ENCODE measurements at places on chromosomes 16 and 17.

DNA sequence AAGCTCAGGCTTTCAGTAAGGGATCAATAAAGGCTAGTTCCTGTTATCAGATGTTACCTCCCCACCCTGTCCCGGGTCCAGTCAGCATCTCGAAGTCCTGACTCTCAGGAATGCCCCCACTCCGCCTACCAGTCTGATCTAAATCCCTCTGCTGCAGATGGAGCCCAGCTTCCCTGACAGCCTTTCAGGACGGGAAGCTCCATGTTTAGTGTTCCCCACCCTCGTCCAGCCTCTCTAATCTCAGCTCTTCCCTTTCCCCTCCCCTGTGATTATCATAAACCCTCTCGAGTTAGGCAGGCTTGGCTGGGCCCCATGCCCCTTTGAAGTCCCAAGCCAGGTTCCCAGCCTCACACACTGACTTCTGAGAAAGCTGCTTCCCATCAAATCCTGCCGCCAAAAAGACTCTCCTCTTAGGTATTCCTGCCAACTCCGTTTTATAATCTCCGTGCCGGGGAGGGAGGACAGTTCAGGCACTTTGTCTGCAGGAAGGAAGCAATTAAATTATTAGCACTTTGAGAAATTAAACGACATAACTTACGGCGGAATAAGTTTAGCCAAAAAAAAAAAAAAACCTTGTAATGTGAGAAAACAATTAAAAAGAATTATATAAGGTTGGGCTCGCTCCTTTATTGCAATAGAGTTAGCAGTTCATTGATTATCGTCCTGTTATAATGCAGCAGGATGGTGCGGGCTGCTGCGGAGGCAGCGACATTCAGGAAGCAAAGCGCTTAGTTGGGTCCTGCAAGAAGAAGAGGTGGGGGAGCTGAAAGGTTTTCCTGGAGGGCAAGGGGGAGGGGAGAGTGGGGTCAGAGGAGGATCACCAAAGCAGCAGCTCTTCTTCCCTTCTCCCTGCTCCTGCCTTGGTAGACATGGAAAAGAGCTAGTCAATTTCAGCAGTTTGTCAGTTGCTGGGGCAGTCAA, 16.8 kb upstream of the ETV4 start:
- no peak for DNase-seq

GRCh38 chr16:10850478-10850850, 26.5 kb upstream of the CIITA start:
- DNase-seq: no peak

- DNase-seq: no peak
Measured at GRCh38 chr16:57604177-57604576, 24.3 kb upstream of the ADGRG1 start.

DNA sequence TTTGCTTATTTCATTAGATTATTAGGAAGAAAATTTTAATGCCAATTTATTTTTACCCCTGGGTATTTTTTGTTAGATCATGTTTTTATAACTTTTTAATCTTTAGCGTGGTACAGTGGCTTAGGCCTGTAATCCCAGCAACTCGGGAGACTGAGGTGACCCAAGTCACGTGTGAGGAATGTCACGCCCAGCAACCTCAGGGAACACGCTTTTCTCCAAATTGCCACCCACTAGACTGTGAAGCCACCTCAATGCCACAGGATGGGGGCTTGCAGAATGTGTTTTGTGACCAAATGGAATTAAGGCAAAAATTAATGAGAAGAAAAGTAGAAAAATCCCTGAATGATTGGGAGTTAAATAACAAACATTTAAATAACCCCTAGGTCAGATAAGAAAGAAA, 141.8 kb downstream of the LAT start:
- no peak for DNase-seq
